Lower lobe of right lung (tissue), 2 donors: ENCODE measurements at places on chromosomes 3 and 15. TPM values are rescaled to one million over a fixed set of nuclear protein-coding genes. Genes with fewer than 3 reads are reported as not detected.

The SLC2A2 gene
- not detected for total RNA-seq

The KBTBD13 gene
- total RNA-seq: not detected

- no peaks in the 10 kb centered on the region for H3K27me3 ChIP-seq
- no peak overlapping the region for H3K27ac ChIP-seq
- H3K4me3 ChIP-seq: no peak overlapping the region
- no peak for DNase-seq
Measured at GRCh38 chr3:8052659-8053058, 449.0 kb upstream of the LMCD1 start.

GRCh38 chr15:81194723-81195122, 2.0 kb upstream of the IL16 start:
- H3K27ac ChIP-seq: no peak overlapping the region
- H3K36me3 ChIP-seq: no peaks in the 10 kb centered on the region
- H3K4me1 ChIP-seq: peaks cover 4% of the 10 kb centered on the region

DNA sequence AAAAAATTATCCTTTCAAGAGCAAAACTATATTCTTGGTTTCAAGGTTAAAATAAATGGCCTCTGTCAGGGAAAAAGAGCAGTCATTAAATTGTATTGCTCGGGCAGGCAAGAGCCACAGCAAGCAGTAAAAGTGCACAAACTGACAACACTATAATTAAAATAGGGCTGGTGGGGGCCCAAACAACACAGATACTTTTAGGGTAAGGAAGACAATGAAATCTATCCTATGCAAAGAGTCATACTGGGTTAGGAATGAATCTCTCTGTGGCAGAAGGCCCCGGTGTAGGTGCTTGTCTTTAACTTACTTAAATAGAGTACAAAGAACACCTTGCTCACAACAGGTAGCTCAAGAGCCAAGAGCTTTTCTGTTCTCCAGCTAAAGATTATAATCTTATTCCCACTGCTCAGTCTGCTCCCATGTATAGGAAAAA, 94.7 kb downstream of the DLG1 start:
- DNase-seq: no peak
- no peaks in the 10 kb centered on the region for H3K36me3 ChIP-seq
- H3K27ac ChIP-seq: no peak overlapping the region
- H3K4me3 ChIP-seq: no peak overlapping the region

- no peak overlapping the region for H3K27ac ChIP-seq
- no peaks in the 10 kb centered on the region for H3K27me3 ChIP-seq
Measured at GRCh38 chr15:28182216-28182615, 83.1 kb upstream of the OCA2 start.

GRCh38 chr3:87997966-87998365, 60.8 kb downstream of the CGGBP1 start:
- DNase-seq: no peak
- no peaks in the 10 kb centered on the region for H3K36me3 ChIP-seq
- H3K4me1 ChIP-seq: no peaks in the 10 kb centered on the region

The P2RY13 gene
- total RNA-seq: 14.4 TPM

DNA sequence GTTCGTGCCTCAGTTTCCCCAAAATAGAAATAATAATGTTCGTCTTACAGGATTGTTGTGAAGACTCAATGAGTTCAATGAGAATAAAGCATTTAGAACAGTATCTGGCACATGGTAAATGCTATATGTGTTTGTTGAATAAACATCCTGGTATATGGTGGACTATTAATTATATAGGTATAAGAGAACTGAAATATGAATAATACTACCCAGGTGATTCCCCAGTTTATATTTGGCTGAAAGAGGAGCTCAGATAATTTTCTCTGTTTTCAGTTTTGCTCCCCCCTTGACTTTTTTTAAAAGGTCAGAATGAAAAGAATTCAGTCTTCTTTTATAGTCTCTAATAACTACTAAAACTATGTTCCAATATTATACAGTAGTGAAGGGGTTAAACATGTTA, 46.9 kb downstream of the USP8 start:
- DNase-seq: no peak
- H3K4me1 ChIP-seq: no peaks in the 10 kb centered on the region
- peaks cover 85% of the 10 kb centered on the region for H3K36me3 ChIP-seq
- H3K27ac ChIP-seq: no peak overlapping the region
- no peak overlapping the region for H3K4me3 ChIP-seq
- H3K27me3 ChIP-seq: no peaks in the 10 kb centered on the region

The CPB1 gene
- total RNA-seq: 0.83 TPM

The OR5H1 gene
- total RNA-seq: not detected

The GP5 gene
- total RNA-seq: 0.38 TPM
